ENCODE measurements at places on chromosomes 16 and 17.

DNA sequence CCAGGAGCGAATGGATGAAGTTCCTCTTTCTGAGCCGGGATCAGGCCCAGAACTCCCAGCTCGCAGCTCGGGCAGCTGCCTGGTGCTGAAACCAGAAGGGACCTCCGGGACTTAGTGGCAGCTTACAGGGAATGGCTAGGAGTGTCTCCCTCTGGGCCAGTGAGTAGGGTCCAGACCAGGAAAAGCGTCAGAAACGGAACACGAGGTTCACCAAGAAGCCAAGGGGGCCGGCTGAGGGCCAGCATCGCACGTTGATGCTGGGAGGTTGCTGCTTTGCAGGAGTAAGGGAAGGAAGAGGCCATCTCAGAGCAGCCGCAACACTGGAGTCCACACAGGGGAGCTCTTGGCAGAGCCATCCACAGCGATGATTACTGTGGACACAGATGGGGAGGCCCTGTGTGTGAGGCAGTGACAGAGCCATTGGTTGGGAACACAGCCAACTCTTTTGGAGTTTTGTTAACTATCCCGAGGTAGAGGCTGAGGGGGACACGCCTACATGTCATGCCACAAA, 74.0 kb upstream of the CREBBP start:
- no peak for DNase-seq

DNA sequence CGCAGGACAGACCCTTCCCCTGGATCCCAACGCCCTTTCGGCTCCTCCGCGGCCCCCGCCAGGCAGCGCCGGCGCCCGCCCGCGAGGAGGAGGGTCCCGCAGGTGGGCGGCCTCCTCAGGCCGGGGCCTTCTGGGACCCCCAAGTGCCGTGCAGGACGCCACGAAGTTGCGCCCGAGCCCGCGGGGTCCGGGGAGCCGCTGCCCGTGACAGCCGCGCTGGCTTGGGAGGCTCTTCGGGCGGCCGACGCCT, 504 bp downstream of the ERN1 start:
- DNase-seq = no peak

GRCh38 chr17:76360461-76360860, 6.7 kb upstream of the PRPSAP1 start:
- DNase-seq = no peak

- DNase-seq = no peak
Observed at GRCh38 chr17:66711881-66712321, 123.0 kb upstream of the CACNG5 start.

- no peak for DNase-seq
Observed at GRCh38 chr17:80995131-80995530, 3.5 kb downstream of the CHMP6 start.

DNA sequence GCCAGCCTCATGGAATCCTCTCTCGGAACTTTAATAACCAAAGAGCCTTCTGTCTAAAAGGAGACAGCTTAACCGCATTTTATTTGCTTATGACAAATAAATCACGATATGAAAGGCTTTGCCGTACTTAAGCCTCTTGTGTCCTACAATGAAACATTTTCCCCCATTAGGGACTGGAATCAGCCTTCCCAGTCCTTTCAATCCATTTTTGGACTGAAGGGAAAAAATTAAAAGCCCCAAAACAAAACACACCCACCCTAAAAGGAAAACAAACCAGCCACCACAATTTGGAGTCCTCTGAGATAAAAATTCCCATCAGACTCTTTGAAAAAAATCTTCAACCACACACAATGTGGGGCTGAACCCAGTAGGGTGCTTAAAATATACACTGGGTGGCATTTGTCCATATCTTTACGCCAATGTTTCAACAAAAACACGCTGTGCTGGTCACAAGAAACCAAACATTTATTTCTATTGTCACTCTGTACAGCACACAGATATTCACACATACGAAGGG, 3.0 kb downstream of the HOXB4 start:
- no peak for DNase-seq

DNA sequence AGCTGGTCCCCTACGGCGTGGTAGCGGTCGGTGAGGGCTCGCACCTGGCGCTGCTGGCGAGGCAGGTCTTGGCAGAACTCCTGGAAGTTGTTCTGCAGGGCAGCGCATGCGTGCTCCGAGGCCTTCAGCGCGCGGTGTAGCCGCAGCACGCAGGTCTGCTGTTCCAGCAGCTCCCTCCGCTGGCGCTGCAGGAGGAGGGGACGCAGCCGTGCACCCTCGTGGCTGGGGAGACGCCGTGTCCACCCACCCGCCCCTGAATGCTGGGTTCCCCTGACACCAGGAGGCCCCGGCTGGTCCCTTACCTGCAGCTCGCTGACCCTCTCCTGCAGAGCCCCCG, 12.2 kb downstream of the EVPL start:
- DNase-seq = no peak

- DNase-seq = no peak
Observed at GRCh38 chr16:87410968-87411367, 18.8 kb downstream of the MAP1LC3B start.

DNA sequence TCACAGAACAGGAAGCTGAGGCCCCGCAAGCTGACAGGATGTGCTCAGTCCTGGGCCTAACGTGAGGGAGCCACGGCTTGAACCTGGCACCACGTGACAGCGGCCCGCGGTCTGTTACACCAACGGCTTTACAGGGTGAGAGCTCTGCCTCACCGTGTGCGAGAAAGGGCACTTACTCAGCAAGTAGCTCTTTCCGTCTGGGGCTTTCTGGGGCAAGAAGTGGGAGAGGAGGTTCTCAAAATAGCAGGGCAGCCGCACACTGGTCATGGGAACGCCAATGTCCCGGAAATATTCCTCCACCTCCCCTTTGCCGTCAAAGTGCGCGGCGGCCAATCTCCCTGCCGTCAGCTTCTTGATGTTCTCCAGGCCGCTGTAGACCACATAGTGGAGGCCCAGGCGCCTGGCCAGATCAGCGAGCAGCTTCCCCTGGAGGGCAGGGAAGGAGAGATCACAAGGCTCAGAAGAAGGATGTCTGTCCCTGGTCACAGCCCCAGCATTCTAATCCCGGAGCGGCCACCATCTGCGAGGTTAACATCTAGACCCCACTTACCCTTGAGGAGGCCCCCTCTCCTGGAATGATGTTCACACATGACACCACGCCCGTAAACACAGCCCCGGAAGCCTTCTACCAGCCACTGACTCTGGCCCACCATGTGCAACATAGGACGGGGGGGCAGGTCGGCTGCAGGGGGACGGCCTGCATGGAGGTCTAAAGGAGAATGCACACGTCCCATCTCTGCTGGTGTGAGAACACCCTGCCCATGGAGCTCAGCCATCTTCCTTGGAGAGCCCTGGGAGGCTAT, 8.2 kb downstream of the NMRAL1 start:
- peak; percentile 59 for DNase-seq

GRCh38 chr17:37769050-37769449, 24.2 kb upstream of the HNF1B start:
- DNase-seq = no peak

DNA sequence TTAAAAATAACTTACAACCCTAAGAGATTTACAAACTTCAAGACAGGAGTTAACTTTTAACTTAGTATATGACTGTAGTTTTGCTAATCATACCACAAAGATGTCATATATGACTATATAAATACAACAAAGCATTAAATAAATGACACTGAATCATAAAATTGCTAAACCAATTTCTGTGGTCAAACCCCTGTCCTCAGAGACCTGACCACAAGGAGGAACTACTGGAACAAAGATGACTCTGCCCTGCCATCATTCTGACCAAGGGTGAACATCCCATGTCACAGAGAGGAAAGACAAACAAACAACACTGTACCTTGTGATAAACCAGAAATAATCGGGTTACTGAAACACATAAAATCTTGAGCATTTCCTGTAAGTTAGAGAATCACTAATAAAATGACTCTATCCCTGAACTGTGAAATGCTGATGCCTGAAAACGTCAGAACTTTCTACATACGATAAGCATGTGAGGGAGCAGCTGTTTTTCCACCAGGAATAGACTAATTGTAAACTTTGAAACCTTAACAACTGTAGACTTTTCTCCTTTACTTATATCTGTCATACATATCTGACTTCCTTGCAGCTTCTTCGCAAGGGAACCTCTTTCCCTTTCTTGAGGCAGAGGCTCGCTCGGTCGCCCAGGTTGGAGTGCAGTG, 47.9 kb downstream of the WDR59 start:
- no peak for DNase-seq

- no peak for DNase-seq
Observed at GRCh38 chr16:58160855-58161254, 31.7 kb upstream of the CFAP20 start.

GRCh38 chr16:58411736-58412614, 19.7 kb downstream of the GINS3 start:
- DNase-seq = no peak

DNA sequence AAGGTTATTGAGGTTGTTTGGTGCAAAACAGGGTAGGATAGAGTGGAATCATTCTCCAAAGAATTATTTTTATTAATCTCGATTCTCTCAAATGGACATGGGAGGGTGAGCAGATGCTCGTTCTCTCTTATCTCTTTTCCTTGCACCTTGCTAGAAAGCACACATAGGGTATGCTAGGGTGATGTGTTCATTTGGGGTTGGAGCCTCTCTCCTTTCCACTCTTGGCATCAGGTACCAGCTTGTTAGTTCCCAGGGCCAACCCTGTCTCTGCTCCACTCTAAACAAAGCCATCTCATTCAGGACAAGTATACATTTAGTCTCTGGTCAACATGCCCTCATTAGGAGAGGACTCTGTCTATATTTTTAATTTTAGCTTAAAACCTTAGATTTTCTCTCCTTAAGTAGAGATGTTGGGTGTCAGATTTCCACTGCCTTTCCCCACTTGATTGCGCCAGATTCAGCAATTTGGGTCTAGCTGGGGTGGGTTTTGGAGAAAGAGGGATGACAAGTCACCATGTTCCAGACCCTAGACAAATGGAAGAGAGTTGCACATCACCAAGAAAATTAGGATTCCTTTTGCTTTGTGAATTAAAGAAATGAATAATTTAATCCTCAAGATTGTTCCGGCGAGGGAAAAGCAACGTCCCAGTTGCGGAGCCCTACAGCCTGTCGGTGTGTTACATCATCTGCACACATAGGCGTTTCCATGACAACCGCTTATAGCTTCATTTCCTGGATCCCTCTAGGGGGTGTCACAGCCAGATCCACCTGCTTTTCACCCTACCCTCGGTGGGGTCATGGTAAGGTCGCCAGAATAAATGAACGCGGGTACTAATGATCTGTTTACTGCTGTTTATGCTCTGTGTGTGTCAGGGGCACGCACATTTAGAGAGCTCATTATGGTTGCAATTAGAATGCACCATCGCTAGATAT, 41.6 kb downstream of the SNX11 start:
- no peak for DNase-seq

DNA sequence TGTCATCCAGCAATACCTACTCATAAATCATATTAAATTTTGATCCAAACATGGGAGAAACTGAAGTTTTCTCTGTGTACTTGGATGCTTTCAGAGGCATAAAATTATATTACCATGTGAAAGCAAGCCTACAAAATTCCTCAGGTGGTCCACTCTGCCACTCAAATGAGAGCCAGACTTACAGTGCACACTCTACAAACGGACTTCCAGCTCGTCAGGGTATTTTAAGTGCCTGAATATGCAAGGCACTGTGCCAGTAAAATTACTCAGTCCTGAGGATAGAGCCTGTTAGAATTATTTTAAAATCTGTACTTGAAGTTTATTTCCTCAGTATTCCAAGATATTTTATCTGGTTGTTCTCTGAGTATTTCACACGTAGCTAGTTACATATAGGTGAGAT, 54.5 kb downstream of the TENT4B start:
- no peak for DNase-seq

GRCh38 chr16:84964386-84965128, 46.8 kb downstream of the ZDHHC7 start:
- DNase-seq = no peak

- no peak for DNase-seq
Observed at GRCh38 chr17:36593656-36594316, 2.1 kb downstream of the DHRS11 start.

GRCh38 chr16:54424043-54424451, 137.5 kb upstream of the IRX3 start:
- no peak for DNase-seq
